Suprapubic skin (tissue), 4 donors: ENCODE measurements at places on chromosomes 4 and X.
A peak's percentile ranks its signal among the peaks of the same experiment; 100 is the strongest.

DNA sequence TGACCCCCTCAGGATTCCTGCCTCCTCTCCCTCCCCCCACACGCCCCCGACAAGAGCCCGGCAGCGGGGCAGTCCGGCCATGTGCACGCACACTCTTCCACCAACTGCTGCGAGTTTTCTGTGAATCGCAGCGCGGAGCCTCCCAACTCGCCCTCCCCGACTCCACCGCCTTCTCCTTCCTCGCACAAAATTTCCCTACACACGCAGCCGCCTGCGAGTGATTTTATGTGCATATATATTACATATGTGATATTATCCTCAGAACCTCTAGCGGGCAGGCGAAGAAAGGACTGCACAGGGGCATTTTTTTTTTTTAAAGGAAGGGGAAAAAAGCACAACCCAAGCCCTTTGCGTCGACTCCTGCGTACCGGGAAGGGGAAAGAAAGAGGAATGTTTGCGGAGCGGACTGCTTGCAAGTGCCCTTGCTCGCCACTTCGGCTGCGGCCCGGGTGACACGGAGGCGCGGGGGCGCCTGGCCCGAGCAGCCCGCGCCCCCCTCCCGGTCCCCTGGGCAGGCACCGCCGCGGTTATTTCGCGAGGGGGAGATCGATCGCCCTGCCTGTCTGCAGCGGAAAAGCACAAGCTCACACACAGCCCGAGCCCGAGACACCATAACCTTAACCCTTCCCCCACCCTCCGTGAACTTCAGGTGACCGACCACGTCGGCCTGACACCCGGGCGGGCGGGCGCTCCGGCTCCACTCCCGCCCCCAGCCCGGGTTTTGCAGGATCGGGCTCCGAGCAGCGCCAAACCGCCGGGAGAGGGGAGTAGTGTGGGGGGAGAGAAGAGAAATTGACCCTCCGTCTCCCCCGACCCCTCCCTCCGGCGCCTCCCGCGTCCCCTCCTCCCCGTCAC is 2.3 kb downstream of the ZNF827 start:
- DNase-seq = peak; percentile 78

- no peak for DNase-seq
Measured at GRCh38 chrX:151753313-151754046, 18.9 kb downstream of the CNGA2 start.

DNA sequence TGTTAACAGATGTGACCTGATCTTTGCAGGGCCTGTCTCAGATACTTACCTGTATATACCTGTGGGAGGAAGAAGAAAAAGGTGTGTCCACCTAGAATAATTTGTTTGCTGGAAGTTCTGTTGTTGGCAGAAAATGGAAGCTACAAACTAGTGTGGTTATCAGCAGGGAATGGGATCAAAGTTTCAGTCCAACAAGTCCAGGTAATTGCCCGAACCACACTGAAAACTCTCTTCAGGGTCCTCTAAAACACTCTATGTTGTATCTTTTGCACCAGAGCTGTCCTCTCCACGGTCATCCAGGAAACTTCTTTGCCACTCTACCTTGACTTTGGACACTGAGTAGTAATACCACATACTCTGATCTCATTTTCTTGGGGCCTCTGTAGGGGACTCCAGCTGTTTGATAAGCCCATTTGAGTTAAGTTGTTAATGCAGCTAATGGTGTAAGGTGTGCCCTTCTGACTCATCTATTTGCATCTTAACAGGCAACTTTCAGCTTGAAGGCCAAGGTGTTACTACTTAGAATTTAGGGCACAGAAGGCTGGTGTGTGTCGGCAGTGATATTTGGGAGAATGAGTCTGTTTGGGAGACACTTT is 38.7 kb upstream of the GATB start:
- no peak for DNase-seq

- no peak for DNase-seq
Measured at GRCh38 chr4:137263206-137263605, 269.1 kb downstream of the PCDH18 start.

GRCh38 chr4:147044241-147044640 is 98.6 kb upstream of the TTC29 start:
- DNase-seq = no peak

DNA sequence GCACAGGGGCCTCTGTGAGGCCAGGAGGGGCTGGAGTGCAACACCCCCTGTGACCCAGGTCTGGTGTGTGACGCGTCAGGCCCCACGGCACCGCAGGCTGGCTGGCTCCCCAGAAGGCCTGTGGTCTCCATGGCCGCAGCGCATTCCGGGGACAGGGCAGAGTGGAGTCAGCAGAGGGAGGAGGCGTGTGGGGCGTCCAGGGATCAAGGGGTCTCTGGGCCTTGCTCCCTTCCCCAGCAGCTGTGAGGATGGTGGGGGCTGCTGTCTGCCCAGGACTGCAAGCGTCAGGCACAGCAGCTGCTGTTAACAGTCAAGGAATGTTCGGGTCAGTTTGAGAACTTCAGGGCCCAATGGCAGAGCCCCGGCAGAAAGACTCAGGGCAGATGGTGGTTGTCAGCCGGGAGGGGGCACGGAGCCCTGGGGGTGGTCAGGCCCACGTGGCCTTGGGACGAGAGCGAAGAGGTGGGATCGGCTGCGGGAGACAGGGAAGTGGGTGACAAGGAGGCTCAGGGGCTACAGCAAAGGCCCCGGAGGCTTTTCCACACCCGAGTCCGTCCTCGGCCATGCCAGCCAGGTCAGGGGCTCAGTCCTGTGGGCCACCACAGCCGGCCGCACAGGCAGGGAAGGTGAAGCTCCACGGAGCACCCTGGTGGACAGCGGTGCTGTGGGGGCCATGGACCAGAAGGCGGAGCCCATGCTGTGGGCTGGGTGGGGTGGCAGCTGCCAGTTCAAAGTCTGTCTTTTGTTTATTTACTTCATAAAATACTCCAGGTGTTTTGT is 18.3 kb downstream of the PCGF3 start:
- no peak for DNase-seq

DNA sequence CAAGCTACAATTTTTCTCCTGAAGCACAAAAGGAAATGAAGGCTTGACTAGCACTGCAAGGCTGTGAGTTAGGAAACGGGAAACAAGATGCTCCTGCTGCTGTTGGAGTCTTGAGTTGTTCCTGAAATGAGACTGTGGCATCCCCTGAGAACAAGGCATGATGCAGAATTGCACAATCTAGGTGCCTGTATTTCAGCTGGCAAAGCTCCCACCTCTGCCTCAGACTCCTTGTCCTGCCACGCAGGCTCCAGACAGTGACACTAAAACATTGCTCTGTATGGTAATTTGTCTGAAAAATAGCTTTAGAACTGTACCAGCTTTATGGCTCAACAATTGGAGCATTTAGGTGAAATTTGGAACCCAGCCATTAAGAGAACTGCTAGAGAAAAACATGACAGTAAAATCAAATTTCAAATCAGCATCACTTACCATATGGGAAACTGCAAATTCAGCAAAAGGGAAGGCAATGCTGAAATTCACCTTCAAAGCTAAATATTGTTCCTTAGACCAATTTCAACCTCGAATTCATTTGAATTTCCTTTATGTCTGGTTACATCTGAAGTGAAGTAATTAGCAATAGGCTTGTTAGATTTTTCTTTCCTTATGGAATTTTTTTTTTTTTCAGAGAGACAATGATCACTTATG is 103.4 kb downstream of the MFAP3L start:
- no peak for DNase-seq

GRCh38 chr4:79209822-79210635 is 115.8 kb downstream of the NAA11 start:
- DNase-seq = no peak

- DNase-seq = no peak
Measured at GRCh38 chr4:22595684-22596083, 79.8 kb upstream of the ADGRA3 start.

GRCh38 chrX:6568031-6568430 is 33.1 kb upstream of the VCX3A start:
- no peak for DNase-seq

- no peak for DNase-seq
Measured at GRCh38 chrX:154733066-154733425, 17.8 kb downstream of the GAB3 start.

DNA sequence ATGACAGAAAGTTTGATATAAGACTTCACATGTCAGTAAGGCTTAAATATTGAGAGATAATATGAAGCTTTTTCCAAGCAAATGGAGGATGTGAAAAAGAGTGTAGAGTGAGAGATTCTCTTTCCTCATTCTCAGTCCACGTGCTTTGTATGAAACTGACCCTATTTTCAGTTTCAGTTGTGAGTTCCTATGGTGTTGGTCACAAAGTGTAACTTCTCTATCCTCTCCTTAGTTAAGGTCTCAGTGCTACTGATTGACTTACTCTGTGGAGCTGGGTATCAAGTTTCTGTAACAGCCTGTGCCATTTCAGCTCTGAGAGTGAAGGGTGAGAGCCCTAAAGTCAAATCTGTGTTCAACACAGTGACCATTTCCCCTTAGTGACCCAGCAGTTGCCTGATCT is 277.2 kb downstream of the EPHA5 start:
- no peak for DNase-seq

GRCh38 chr4:98421111-98421510 is 159.9 kb downstream of the RAP1GDS1 start:
- no peak for DNase-seq

DNA sequence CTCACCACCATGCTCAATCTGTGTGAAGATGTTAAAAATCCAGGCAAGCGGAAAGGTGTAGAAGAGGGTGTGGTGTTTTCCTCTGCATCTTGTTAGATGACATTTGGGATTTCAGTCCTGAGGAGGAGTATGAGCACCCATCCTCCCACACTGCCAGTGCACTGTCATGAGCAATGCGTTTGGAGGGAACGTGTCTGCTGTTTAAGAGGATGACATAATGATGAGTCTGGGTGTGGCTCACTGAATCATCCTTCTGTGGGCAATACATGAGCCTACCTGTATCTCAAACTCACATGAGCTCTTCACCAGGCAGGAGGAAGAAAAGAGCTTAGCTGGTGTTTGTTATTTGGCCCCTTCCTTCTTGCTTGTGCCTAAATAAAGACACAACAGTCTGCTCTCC is 67.9 kb upstream of the ARX start:
- DNase-seq = no peak

GRCh38 chrX:107324493-107325310 is 118.3 kb downstream of the DNAAF6 start:
- no peak for DNase-seq

DNA sequence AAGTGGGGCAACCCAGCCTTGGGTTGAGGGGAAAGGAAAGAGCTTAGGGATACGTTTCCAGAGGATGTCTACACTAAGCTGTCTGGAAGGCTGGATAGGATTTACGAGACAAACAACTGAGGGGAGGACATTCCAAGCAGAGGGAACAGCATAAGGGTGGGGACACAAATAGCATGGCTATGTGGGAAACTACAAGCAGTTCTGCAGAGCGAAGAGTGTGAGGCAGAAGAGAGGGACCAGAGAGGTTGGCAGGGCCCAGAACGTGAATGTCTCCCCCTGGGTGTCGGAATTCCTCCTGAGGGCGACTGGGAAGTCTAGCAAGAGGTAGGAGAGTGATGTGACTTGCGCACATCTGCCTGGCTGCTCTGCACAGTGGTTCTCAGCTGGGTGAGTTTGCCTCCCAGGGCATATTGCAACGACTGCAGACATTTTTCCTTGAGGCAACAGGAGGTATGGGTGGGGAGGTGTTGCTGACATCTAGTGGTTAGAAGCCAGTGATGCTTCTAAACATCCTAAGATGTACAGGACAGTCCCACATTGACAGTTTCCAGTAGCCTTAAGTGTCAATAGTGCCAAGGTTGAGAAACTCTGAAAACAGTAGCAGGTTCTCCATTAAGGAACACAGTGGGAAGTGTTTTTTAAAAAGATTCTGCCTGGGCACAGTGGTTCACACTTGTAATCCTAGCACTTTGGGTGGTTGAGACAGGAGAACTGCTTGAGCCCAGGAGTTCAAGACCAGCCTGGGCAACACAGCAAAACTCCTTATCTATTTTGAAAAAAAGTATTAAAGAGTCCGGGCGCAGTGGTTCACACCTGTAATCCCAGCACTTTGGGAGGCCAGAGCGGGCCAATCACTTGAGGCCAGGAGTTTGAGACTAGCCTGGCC is 9.2 kb downstream of the NDUFA1 start:
- no peak for DNase-seq

DNA sequence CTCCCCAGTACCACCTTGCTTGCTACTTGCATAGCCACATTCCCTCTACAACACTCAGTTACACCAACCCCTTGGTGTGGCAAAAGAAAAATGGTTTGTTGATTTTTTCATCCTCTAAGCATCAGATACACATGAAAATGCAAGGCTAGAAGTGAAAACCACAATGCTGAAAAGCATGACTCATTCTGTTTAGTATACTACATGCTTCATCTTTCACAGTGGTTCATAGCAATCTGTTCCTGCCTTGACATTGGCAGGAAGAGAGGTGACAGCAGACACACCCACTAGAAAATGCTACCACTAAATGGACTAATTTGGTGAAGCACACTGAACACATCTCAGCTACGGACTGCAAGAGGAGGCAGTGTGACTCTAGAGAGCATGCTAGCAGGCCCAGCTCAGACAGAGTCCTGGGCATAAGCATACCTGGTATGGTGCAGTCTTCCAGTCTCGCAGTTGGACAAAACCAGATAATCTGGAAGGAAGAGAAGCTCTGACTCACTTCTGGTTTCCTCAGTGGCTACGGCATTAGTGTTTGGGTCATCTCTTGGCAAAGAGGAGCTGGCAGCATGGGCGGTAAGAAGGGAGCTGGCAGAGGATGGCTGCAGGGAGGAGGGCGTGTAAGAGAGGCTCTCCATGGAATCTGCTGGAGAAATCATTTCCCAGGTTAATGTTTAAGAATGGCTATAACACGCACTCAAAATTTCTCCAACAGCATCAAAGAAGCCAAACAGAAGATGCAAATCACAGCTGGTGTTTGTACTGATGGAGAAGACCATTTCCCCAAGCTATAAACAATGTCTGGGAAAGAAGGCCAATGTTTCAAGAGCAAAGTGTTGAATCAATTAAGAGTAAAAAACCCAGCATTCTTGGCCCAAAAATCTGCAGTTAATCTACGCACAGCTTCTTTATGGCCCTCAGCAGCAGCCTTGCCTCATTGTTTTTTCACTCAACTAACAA is 37.8 kb downstream of the GAB3 start:
- no peak for DNase-seq

DNA sequence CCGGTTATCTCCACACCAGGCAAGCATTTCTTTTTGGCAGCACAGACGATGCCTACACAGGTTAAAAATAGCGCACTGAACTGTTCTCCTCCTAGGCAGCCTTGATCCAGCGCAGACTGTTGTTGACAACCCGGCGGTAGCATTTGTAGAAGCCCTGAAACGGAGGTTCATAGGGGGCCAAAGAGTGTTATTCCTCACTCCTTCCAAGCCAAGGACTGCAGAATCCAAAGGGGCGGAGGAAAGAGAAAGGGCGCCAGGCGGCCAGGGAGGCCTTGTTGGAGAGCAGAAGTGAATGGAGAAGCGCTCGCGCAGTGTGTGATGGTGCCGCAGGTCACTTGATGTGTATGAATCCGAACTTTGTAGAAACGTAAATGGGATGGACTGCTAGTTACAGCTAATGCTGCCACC is 82.7 kb downstream of the TENM3 start:
- DNase-seq = no peak

DNA sequence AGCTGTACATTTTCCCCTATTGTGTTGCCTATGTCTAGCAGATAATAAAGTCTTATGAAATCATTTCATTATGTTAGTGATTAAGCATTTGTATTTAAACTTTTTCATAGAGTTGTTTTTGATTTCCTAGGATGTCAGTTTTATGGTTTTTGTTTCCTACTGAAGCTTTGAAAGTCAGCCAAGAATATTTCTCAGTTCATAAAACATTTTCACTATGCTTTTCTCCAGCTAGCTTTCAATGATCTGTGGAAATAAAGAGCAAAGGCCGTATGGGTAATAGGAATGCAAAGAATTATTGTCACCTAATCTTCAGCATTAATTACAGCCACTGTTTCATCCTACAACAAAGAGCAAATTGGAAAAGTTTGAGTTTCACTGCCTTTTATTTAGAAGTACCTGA is 145.7 kb upstream of the NUDT6 start:
- no peak for DNase-seq
